Thoracic aorta (tissue), 2 donors: ENCODE measurements at places on chromosomes 7 and 10. TPM values are rescaled to one million over a fixed set of nuclear protein-coding genes. Genes with fewer than 3 reads are reported as not detected.
A peak's percentile ranks its signal among the peaks of the same experiment; 100 is the strongest.

DNA sequence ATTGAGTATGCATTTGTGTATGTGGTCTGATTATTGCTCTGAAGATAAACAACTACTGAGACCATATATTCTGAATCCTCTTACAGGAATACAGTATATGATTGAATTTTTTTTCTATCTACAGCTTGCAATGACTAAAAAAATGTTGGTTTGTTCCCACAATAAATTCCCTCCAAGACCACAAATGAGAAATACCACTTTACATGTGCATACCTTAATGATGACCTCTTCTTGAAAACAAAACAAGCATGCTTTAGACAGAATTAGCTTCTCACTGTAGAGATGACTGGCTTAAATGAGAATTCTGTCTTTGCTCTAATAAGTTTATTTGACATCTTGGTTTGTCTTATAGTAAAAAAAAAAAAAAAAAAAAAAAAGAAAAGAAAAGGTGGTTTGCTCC lies 241.5 kb downstream of the PCDH15 start:
- no peaks in the 10 kb centered on the region for H3K27me3 ChIP-seq
- H3K4me1 ChIP-seq: no peaks in the 10 kb centered on the region
- H3K36me3 ChIP-seq: no peaks in the 10 kb centered on the region
- no peak for DNase-seq
- H3K27ac ChIP-seq: no peak overlapping the region

DNA sequence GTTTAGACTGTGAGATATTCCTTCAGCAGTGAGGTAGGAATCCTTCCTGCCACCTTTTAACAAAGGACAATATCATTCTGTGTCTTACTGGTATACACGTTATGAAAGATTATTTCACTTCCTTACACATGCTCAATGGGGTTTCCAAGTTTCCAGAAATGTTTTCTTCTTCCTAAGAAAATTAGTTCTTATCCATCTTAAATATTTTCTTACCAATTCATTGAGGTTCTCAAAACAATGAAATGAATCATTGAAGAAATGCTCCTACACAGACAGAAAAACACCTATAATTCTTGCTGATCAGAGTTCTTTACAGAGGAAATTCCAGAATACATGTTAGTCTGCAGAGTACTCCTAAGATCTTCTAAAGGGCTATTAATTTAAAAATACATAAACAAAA lies 51.4 kb upstream of the SEC61G start:
- peak overlapping the region; percentile 54 for H3K27ac ChIP-seq
- no peak overlapping the region for H3K4me3 ChIP-seq
- DNase-seq: no peak
- H3K36me3 ChIP-seq: no peaks in the 10 kb centered on the region

GRCh38 chr10:88883448-88883809 lies 3.4 kb downstream of the STAMBPL1 start:
- H3K27me3 ChIP-seq: no peaks in the 10 kb centered on the region
- no peak for DNase-seq
- H3K27ac ChIP-seq: no peak overlapping the region
- no peak overlapping the region for H3K4me3 ChIP-seq
- H3K4me1 ChIP-seq: no peaks in the 10 kb centered on the region

GRCh38 chr10:22854935-22855421 lies 72.9 kb upstream of the ARMC3 start:
- H3K27ac ChIP-seq: no peak overlapping the region
- no peak overlapping the region for H3K4me3 ChIP-seq
- H3K27me3 ChIP-seq: no peaks in the 10 kb centered on the region
- DNase-seq: no peak
- H3K36me3 ChIP-seq: no peaks in the 10 kb centered on the region
- H3K4me1 ChIP-seq: peaks cover 27% of the 10 kb centered on the region

- no peak overlapping the region for H3K4me3 ChIP-seq
- no peaks in the 10 kb centered on the region for H3K36me3 ChIP-seq
- no peak for DNase-seq
- H3K27me3 ChIP-seq: no peaks in the 10 kb centered on the region
- no peak overlapping the region for H3K27ac ChIP-seq
- H3K4me1 ChIP-seq: no peaks in the 10 kb centered on the region
Observed at GRCh38 chr10:45468079-45468478, 94.1 kb downstream of the ALOX5 start.

The SLC13A1 gene
- total RNA-seq: not detected

The FRAT1 gene
- 11.6 TPM for total RNA-seq

The SPDYE1 gene
- total RNA-seq: not detected

The ANKRD61 gene
- total RNA-seq: not detected

The SDK1 gene
- total RNA-seq: 29.2 TPM

The ASZ1 gene
- total RNA-seq: not detected

The HGF gene
- 35.7 TPM for total RNA-seq

The UPK3BL2 gene
- 14.7 TPM for total RNA-seq

The PDE1C gene
- 4.6 TPM for total RNA-seq

The GPR37 gene
- 2.8 TPM for total RNA-seq

The CRHR2 gene
- 0.21 TPM for total RNA-seq

The RGS10 gene
- 37.1 TPM for total RNA-seq

The GPR26 gene
- total RNA-seq: not detected

The PRTFDC1 gene
- total RNA-seq: 7.3 TPM

The RBP4 gene
- 23.3 TPM for total RNA-seq

The ZNF22 gene
- 16.6 TPM for total RNA-seq

The GDF10 gene
- total RNA-seq: 2.4 TPM

The ADAMTS14 gene
- total RNA-seq: 1.3 TPM

The ZNF503 gene
- total RNA-seq: 28.8 TPM

The CFAP70 gene
- total RNA-seq: 1.9 TPM
